Natural killer cell (primary cell): ENCODE measurements at places on chromosomes 11 and 22. TPM values are rescaled to one million over a fixed set of nuclear protein-coding genes. Genes with fewer than 3 reads are reported as not detected.

The UBQLNL gene
- total RNA-seq, result 1.3 TPM

DNA sequence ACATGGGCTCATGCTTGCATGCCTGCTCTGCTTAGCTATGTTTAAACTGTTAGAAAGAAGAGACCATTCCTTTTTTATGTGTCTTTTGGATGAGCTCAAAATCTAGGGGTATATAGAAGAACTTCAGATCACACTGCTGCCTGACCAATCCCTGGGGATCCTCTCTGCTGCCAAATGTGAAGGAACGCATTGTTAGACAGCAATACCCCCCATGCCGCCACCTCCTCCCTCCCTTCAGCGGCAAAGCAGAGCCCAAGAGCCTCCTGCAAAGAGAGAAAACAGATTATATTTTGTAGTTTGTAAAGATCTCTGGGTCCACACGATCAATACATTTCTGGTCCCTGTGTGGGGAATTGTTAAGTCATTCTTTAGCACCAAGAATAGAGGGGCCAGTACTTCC is 677.6 kb downstream of the NTM start:
- no peak for DNase-seq
- no peak overlapping the region for H3K4me3 ChIP-seq
- no peak overlapping the region for H3K27ac ChIP-seq
- no peaks in the 10 kb centered on the region for H3K36me3 ChIP-seq

The TYR gene
- not detected for total RNA-seq

DNA sequence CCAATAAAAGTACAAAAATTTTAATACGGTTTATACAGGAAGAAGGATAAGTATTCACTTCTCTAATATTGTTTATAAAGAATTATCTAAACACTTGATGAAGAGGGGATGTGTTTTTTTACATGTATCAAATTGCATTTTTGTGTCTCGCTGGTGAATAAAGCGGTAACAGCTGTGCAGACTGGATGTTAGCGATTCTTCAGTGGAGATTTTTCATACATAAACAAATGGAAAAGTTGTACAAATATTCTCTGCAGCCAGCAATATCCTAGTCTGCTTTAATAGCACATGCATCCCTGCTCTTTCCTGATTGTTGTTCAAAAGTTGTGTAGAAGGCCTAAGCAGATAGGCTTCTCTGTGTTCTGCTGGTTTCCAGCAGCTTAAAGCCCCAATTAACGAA is 369.3 kb downstream of the SOX6 start:
- no peaks in the 10 kb centered on the region for H3K4me1 ChIP-seq
- H3K27ac ChIP-seq, result no peak overlapping the region
- no peak for DNase-seq
- no peak overlapping the region for H3K4me3 ChIP-seq
- H3K27me3 ChIP-seq, result no peaks in the 10 kb centered on the region
- H3K36me3 ChIP-seq, result no peaks in the 10 kb centered on the region

GRCh38 chr11:40722179-40722795 is 737.2 kb downstream of the LRRC4C start:
- no peaks in the 10 kb centered on the region for H3K27me3 ChIP-seq
- H3K36me3 ChIP-seq, result no peaks in the 10 kb centered on the region
- no peak overlapping the region for H3K4me3 ChIP-seq
- H3K27ac ChIP-seq, result no peak overlapping the region
- no peak for DNase-seq
- no peaks in the 10 kb centered on the region for H3K4me1 ChIP-seq

DNA sequence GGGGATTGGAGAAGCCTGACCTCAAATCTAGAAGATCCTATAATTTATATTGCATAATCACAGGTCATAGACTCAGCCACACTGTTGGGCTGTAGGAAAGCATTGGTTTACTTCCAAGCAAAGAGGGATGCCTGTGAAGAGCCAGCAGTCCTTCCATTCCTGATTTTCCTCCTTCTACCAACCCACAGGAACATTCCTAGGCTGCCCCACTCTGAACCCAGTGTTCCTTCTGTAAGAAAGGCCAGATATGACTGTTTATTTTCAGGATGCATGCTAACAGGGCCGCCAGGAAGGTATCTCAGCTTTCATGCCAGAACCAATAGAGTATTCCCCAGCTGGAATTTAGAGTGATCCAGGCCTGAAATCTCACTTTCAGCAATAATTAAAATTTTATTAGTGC is 197.1 kb downstream of the ETS1 start:
- no peaks in the 10 kb centered on the region for H3K36me3 ChIP-seq
- H3K27ac ChIP-seq, result no peak overlapping the region

The LDHAL6A gene
- 0.15 TPM for total RNA-seq

GRCh38 chr11:76770642-76771445 is 12.3 kb upstream of the TSKU start:
- no peaks in the 10 kb centered on the region for H3K36me3 ChIP-seq
- H3K4me1 ChIP-seq, result peaks cover 24% of the 10 kb centered on the region
- no peaks in the 10 kb centered on the region for H3K27me3 ChIP-seq

GRCh38 chr11:47109727-47110246 is 66.9 kb downstream of the ARFGAP2 start:
- H3K4me3 ChIP-seq, result no peak overlapping the region
- no peak overlapping the region for H3K27ac ChIP-seq
- no peaks in the 10 kb centered on the region for H3K27me3 ChIP-seq
- no peaks in the 10 kb centered on the region for H3K4me1 ChIP-seq

The THYN1 gene
- total RNA-seq, result 24.0 TPM

The GRIA4 gene
- not detected for total RNA-seq

- H3K36me3 ChIP-seq, result no peaks in the 10 kb centered on the region
- H3K4me1 ChIP-seq, result peaks cover 16% of the 10 kb centered on the region
- H3K27me3 ChIP-seq, result no peaks in the 10 kb centered on the region
- no peak overlapping the region for H3K27ac ChIP-seq
- DNase-seq, result no peak
Observed at GRCh38 chr11:65468874-65469333, 29.9 kb upstream of the MALAT1 start.

DNA sequence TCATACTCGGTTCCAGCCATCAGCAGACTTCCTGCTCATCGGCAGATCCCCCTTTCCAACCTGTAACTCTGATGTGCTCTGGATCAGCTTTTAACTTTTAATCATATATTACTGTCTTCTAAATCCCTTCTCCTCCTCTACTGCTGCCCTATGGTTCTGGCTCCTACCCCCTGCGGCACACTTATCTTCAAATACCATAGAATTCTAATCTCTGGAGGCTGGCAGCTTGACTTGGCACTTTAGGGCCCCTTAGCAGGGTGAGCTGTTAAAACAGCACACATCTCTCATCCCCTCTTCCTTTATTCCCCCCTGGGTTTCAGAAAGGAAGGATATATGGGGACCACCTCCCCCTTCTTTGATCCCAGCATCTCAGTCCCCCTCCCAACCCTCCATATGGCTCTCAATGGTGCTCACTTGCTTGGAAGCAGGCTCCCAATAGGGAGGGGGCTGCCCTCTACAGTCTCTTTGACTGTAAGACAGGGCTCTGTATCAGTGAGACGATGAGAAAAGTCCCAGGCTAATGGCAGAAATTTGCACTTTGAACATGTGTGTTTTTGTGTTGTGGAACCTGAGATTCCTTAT is 4.4 kb upstream of the CNTF start:
- no peak for DNase-seq
- H3K4me3 ChIP-seq, result no peak overlapping the region
- no peaks in the 10 kb centered on the region for H3K27me3 ChIP-seq
- H3K27ac ChIP-seq, result no peak overlapping the region
- no peaks in the 10 kb centered on the region for H3K4me1 ChIP-seq

The C11orf91 gene
- total RNA-seq, result not detected

GRCh38 chr22:20273758-20274181 is 5.7 kb upstream of the RTN4R start:
- H3K4me1 ChIP-seq, result peaks cover 11% of the 10 kb centered on the region
- no peak overlapping the region for H3K4me3 ChIP-seq
- no peak for DNase-seq
- H3K27ac ChIP-seq, result no peak overlapping the region

The OR6T1 gene
- not detected for total RNA-seq

The OR52A1 gene
- not detected for total RNA-seq

- no peaks in the 10 kb centered on the region for H3K4me1 ChIP-seq
- no peak overlapping the region for H3K4me3 ChIP-seq
- no peak for DNase-seq
- no peaks in the 10 kb centered on the region for H3K27me3 ChIP-seq
- H3K36me3 ChIP-seq, result no peaks in the 10 kb centered on the region
Observed at GRCh38 chr11:27770576-27770975, 70.3 kb upstream of the BDNF start.

- H3K4me1 ChIP-seq, result peaks cover 7% of the 10 kb centered on the region
- no peaks in the 10 kb centered on the region for H3K27me3 ChIP-seq
- no peak overlapping the region for H3K27ac ChIP-seq
- H3K4me3 ChIP-seq, result no peak overlapping the region
Observed at GRCh38 chr22:49735411-49735900, 92.2 kb downstream of the BRD1 start.

GRCh38 chr11:14980854-14981253 is 8.7 kb upstream of the CALCA start:
- H3K36me3 ChIP-seq, result no peaks in the 10 kb centered on the region
- H3K27ac ChIP-seq, result no peak overlapping the region
- no peak for DNase-seq
- no peak overlapping the region for H3K4me3 ChIP-seq
- no peaks in the 10 kb centered on the region for H3K4me1 ChIP-seq
- H3K27me3 ChIP-seq, result peaks cover 4% of the 10 kb centered on the region

DNA sequence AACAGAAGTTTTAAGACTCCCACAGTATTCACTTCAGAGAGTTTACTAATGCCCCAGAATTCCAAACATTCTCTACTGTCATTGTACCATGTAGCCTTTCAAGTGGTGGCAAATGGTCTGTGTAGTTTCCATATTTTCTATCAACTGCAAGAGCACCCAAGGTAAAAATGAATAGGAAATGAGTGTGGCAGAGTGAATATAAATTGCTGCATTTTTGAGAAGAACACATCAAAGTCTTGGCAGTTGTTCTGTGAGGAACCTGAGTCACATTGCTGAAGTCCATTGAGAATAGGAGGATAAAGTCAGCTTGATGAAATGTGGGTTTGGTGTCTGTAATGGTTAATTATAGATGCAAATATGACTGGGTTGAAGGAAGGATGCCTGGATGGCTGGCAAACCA is 193.6 kb downstream of the AASDHPPT start:
- DNase-seq, result no peak
- H3K27ac ChIP-seq, result no peak overlapping the region
- H3K36me3 ChIP-seq, result no peaks in the 10 kb centered on the region
- H3K4me3 ChIP-seq, result no peak overlapping the region
- no peaks in the 10 kb centered on the region for H3K27me3 ChIP-seq

DNA sequence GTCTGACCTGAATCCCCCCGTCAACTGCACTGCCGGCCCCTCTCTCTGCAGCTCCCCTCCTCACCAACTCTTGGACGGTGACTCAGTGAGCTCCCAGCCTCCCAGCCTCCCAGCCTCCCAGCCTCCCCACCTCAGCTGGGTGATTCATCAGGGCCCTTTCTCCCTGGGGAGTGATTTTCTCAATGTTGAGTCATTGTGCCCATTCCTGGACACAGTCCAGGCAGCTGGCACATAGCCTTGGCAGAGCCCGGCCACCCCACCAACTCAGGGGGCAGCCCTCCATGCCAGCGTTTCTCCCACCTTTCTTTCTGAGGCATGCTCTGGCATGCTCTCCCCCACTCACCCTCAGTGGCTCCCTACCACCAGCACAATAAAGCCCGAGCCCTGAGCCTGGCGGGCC is 30.7 kb downstream of the PDE2A start:
- H3K4me1 ChIP-seq, result peaks cover 19% of the 10 kb centered on the region
- no peak overlapping the region for H3K27ac ChIP-seq
- no peaks in the 10 kb centered on the region for H3K36me3 ChIP-seq
- no peak overlapping the region for H3K4me3 ChIP-seq
- peaks cover 28% of the 10 kb centered on the region for H3K27me3 ChIP-seq
- DNase-seq, result no peak

DNA sequence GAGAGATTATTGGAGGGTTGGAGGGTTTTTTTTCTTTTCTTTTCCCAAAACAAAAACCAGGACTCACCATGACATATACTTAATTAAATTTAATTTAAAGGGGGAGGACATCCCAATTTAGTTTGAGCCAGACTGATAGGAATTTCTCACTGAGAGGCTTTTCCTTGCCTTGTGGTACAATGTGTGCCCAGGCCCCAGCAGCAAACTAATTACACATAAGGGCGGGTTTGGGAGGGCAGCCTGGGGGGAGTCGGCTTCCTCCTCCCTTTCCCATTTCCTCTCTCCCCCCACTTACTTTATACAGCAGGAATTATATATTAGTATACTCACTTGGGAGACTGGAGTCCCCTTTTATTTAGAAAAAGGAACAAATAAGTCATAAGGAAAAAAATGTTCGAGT is 2.9 kb downstream of the TEAD1 start:
- peaks cover 55% of the 10 kb centered on the region for H3K27me3 ChIP-seq
- H3K4me3 ChIP-seq, result no peak overlapping the region
- H3K27ac ChIP-seq, result no peak overlapping the region

DNA sequence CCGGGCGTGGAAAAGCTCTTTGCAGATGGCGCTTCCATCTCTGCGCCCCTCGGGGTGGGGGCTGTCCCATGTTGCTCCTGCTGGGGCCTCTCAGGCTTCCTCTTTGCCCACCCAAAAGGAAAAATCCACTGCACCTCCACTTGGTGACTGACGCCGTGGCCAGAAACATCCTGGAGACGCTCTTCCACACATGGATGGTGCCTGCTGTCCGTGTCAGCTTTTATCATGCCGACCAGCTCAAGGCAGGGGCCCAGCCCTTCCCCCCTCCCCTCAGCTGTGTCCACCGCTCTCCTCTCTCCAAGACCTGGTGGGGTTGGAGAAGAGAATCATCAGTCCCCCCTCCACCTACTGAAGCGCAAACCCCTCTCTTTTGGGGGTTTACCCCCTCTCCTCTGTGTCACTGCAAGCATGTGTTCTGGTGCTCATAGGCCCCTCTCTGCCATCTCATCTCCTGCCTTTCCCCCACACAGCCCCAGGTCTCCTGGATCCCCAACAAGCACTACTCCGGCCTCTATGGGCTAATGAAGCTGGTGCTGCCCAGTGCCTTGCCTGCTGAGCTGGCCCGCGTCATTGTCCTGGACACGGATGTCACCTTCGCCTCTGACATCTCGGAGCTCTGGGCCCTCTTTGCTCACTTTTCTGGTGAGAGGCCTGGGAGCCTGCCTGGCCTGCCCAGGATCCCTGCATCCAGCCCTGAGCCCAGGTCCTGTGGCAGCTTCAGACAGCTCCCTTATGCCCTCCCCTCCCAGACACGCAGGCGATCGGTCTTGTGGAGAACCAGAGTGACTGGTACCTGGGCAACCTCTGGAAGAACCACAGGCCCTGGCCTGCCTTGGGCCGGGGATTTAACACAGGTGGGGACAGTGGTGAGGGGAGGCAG is 1.8 kb downstream of the LARGE2 start:
- H3K4me1 ChIP-seq, result peaks cover 56% of the 10 kb centered on the region
- no peak overlapping the region for H3K27ac ChIP-seq
- no peak for DNase-seq
- peaks cover 7% of the 10 kb centered on the region for H3K27me3 ChIP-seq
- H3K36me3 ChIP-seq, result no peaks in the 10 kb centered on the region
